GM04503 (cell line): ENCODE measurements at places on chromosomes 4 and X.

DNA sequence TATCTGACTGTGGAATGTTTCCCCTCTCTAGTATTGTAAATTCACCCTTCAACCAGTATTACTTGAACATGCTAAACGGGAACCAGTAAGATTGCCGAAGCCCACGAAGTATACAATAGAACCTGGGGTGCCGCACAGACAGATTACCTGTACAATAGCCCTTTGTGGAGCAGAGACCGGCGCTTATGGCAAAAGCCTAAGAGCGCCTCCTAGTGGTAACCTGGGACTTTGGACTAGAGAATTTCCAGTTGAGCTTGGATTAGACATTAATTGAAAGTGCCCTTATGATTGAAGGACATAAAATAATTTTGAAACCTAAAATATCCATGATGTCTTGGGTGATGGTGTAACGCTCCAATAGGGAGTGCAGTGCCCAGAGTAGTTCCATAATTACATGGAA lies 14.1 kb downstream of the ZNF157 start:
- DNase-seq: no peak

- no peak for DNase-seq
These were observed 93.8 kb downstream of the ARHGAP10 start for GRCh38 chr4:147825451-147826287.

- no peak for DNase-seq
These were observed 76.0 kb upstream of the FAM47B start for GRCh38 chrX:34866646-34867045.

DNA sequence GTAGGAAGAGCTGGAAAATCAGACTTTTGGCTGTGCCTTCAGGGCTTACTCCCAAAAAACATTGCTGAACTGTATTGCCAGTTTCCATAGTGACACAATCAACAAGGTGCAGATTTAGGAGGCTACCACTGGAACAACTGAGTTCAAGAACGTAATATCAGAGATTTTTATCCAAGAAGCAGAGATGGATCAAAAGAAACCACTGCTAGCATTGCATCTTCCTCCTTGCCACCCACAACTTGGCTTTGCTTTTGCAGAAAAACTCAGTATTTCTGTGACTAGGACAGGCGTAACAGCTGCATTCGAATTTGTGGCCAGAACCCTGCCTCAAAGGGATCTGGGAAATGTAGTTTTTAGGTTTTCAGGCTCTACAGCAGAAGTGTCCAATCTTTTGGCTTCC lies 27.8 kb upstream of the WDFY3 start:
- no peak for DNase-seq

- no peak for DNase-seq
These were observed 768 bp upstream of the CDKL5 start for GRCh38 chrX:18424482-18425198.

DNA sequence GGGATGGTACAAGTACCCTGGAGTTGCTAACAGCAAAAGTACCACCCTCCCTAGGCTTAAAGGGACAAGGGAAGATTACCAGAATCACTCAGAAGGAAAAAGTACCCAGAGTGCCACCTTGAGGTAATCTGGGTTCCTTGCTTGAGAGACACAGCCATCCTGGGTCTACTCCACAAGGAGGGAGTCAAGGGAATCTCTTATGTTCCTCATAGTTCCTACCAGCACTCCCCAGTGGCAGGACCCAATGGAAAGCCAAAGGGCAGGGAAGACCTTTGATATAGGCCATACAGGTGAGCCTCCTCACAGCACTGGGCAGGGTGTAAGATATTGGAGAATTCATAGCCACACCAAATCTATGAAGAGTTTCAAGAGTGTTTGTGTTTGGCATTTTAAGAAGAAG lies 5.7 kb downstream of the IL2 start:
- peak; percentile 6 for DNase-seq
